GM04503 (cell line): ENCODE measurements at places on chromosomes 16 and 17.

GRCh38 chr17:77085926-77086432 is 54.8 kb upstream of the SEC14L1 start:
- DNase-seq = no peak

DNA sequence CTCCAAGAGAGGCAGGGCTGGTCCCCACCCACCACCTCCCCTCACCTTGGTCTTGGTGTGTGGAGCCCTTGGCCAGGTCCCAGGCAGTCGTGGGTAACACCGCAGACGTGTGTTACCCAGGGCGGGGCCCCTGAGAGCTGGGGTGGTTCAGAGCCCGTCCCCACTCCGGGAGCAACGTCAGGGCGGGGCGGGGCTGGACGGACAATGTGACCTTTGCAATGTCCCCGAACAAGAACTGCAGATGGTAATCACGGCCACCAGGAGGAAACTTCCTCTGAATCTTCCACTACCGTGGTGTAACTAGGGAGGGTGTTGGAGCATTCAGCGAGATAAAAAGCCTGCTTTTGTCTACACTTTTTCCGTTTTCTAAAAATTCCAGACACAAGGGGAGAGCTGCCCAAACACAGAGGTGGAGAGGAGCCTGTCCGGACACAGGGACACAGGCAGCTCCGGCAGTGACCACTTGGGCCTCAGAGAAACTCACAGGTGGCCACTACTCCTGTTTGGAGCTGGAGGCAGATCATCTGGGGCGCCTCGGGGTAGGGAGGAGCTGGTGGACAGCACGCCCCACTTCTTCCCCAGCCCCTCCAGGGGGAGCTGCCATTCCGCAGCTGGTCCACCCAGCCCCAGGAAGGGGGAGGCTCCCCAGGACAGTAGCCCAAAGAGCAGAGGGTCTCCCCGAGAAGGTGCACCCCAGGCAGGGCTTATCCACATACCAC is 14.2 kb upstream of the SLC38A10 start:
- DNase-seq = peak; percentile 41

DNA sequence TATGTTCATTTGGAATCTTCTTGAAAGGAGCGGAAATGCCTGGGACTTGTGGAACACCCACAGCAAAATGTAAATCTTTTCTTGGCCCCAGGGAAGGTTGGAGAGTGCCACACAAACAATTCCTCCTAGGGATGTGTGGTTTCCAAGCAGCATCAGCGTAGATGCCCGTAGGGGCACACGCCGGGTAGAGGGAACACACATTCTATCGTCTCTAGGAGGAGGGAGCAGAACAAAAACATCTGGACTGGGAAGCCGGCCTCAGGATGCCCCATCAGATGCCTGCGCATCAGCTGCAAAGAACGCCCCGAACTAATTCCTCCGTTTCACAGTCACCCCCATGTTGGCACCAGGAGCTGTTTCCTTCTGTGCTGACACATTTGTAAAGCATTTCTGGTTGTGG is 357.9 kb upstream of the ZFHX3 start:
- peak; percentile 13 for DNase-seq

DNA sequence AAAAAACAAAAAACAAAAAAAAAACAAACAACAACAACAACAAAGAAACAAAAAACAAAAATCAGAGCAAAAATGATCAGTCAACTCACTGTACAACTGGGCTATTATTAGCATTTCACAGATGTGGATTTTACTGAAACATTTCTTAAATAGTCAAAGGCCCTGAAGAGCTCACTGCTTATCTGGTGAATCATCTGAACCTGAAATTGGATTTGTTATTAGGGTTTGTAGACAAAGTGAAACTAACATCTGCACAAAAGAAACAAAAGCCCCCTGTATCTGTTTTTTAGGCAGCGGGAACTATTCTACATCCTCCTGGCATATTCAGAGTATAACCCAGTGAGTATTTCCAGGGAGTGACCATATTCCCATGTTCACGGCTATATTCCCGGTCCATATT is 32.6 kb upstream of the KSR1 start:
- DNase-seq = no peak

- DNase-seq = no peak
Observed at GRCh38 chr17:15509095-15509494, 41.7 kb upstream of the CDRT4 start.
